ENCODE measurements at places on chromosomes 4 and X. TPM values are rescaled to one million over a fixed set of nuclear protein-coding genes. Genes with fewer than 3 reads are reported as not detected.

DNA sequence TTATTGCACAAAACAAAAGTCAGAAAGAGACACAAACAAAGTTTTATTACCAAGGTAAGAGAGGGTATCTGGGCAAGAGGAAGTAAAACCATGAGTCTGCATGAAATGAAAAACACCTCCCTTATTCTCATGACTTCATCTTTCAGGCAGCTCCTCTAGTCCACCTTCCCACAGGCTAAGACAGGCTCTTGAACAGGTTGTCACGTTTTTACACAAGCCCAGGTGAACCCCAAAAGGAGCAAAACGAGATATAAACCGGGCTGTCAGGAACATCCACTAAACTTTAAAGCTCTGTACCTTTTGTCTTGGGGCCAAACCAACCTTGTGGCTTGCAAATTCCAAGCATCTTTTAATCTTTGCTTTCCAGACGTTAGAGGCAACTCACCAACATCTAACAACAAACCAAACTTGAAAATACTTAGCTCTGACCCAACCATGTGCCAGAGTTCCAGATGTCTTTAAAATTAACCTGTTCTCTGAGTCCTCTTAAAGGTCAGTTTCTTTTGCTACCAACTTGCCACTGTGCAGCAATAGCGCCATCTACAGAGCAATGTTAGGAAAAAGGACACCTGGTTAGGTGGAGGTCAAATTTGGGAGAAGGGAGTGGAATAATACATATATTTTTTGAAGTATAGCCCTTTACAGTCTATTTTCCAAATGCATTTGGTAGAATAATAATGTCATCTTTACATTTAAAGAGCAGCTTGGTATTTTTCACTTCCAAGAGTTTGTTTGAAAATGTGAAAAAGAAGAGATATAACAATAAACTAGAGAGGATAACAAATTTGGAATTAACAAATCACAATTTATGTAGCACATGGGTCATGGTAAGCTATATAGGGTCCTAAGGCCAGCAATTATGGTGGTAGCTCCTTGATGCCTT is 73.1 kb downstream of the QRFPR start:
- DNase-seq, result peak; percentile 22

LUZP4 gene
- total RNA-seq, result not detected

DNA sequence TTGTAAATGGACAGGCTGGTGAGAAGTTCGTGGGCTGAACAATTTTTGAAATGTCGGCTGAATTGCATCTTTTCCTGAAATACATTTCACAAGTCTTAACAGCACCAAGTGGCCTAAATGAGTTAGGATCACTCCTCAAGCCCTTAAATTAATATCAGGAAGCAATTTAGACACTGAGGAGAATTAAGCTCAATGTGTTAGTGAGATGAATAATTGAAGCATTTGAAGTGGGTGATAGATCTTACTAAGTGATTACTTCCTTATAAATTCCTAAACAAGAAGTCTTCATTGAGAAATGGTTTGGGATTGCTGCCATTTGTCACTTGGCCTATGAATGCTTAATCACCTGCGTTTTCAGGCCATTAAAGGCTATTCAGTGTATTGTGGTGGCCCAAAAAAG is 116.8 kb downstream of the NAA11 start:
- DNase-seq, result no peak

GRCh38 chr4:139278912-139279759 is 889 bp downstream of the MGARP start:
- no peak for DNase-seq

FRMD7 gene
- not detected for total RNA-seq

DNA sequence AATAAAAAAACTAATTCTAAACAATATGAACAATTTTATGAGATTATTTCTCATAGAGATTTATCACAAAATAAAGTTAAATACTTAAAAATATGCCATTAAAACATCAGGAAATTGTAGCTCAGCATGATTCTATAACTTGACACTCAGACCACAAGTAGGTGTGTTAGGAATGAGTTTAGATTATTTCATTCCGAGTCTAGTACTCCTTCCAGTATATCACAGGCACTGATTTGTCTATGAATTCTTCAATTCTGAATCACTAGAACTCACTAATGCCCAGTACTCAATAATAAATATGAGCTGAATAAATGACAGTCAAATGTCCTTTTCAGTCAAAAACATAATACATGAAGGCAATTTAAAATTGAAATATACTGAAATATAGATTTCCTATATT is 22.2 kb downstream of the BOD1L1 start:
- DNase-seq, result no peak

GRCh38 chr4:112340023-112340422 is 42.9 kb downstream of the ALPK1 start:
- DNase-seq, result no peak
